ENCODE measurements at places on chromosomes 4 and X.

DNA sequence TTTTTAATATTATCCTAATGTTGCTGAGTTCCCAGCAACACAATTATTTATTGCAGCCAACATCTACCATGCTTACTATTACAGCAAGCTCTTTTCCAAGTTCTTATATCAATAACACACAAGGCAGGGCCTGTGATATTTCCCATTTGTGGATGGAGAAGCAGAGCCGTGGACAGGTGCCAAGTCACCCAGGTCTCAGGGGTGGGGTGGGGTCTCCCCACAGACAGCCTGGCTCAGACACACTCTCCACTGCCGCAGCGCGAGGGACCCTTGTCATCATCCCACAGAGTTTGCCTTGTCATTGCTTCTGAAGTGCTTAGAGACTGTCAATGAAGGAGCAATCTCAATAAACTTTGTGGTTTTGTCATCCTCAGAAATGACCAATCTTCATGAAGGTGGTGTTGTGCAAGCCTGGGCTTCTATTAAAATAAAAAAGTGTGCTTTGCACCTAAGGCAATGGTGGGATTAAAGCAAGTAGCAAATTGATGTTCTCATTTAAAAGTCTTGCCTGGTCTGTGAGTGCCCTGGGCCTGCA, 76.1 kb downstream of the SORBS2 start:
- no peak for DNase-seq

GRCh38 chrX:9436812-9437211, 28.0 kb upstream of the TBL1X start:
- no peak for DNase-seq

- no peak for DNase-seq
Measured at GRCh38 chr4:28313729-28314713, 1453.4 kb downstream of the STIM2 start.

- DNase-seq = no peak
Measured at GRCh38 chr4:62953752-62954151, 1455.5 kb downstream of the TECRL start.

DNA sequence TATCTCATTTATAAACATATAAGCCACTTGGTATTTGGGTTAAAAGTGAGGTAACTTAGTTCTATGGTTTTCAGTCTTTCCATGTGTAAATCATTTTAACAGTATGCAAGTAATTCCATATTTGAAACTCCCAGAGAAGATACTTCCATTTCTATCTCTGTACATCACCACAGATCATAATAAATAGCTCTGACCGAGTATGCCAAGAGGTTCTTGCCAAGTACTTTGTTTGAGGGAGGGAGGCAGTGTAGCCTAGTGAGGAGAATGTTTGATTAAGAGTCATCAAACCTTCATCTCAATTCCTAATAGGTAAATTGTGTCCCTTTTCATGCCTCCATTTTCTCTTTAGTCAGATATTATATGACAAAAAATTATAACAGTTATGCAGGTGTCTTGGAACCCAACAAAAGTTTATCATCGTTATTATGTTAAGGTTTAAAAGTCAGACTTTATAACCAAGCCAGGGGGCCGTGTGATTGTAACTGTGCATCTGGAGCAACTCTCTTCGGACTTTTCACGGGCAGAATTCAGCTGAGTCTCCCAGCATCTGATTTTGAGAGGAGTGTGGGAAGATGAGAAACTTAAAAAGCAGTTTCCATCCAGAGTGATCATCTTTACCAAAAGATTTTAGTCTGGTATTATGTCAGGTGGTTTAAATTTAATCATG, 123.8 kb downstream of the ANK2 start:
- DNase-seq = no peak

DNA sequence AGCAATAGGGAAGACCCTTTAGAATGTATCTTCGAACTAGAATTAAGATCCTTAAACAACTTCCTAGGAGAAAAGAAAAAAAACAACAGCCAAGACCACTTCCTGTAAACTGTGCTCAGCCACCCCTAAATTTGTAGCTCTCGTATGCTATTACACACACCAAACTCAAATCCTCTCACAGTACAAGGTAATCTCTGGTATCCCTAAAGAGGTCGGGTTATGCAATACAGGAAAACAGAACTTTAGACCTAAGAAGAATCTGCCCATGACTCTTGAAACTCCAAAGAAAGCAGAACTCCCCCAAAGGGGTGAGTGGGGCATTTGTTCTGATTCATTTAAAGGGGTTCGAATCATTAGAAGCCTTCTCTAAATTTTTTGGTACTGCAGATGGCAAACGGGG, 170.9 kb upstream of the CASK start:
- no peak for DNase-seq

Data from B cell (primary cell).